Gastrocnemius medialis (tissue), 4 donors: ENCODE measurements at places on chromosomes 6 and 20. TPM values are rescaled to one million over a fixed set of nuclear protein-coding genes. Genes with fewer than 3 reads are reported as not detected.

The PPP1R16B gene
- 0.51 TPM for total RNA-seq

The RBBP8NL gene
- total RNA-seq, result not detected

The AGER gene
- not detected for total RNA-seq

The OPRL1 gene
- total RNA-seq, result 0.16 TPM

The RIPOR3 gene
- total RNA-seq, result 6.7 TPM

The RBM12 gene
- 9.8 TPM for total RNA-seq

The PAK5 gene
- total RNA-seq, result not detected

The WFDC6 gene
- total RNA-seq, result not detected

The GLP1R gene
- not detected for total RNA-seq

The DEFB116 gene
- not detected for total RNA-seq

The BMP6 gene
- total RNA-seq, result 2.1 TPM

The ATP9A gene
- total RNA-seq, result 11.8 TPM

The RBBP9 gene
- 17.5 TPM for total RNA-seq

The RAB32 gene
- total RNA-seq, result 4.3 TPM

The BTN1A1 gene
- total RNA-seq, result not detected

The EIF6 gene
- 46.9 TPM for total RNA-seq

The TSPO2 gene
- not detected for total RNA-seq

The PNRC1 gene
- total RNA-seq, result 229 TPM

The MTHFD1L gene
- total RNA-seq, result 0.59 TPM

The CENPW gene
- total RNA-seq, result 2.2 TPM

The F13A1 gene
- total RNA-seq, result 38.5 TPM

The PDSS2 gene
- 14.3 TPM for total RNA-seq

The TTK gene
- 0.24 TPM for total RNA-seq

The LTA gene
- total RNA-seq, result not detected

The KCNK5 gene
- not detected for total RNA-seq

The FOXS1 gene
- total RNA-seq, result not detected

The SNAI1 gene
- 1.3 TPM for total RNA-seq

The SLC22A3 gene
- 61.8 TPM for total RNA-seq

The COL11A2 gene
- 0.61 TPM for total RNA-seq

The POU5F1 gene
- not detected for total RNA-seq

The RAET1G gene
- not detected for total RNA-seq

The HLA-DPA1 gene
- total RNA-seq, result 6.8 TPM

The ALDH8A1 gene
- 2.1 TPM for total RNA-seq

The SOX12 gene
- total RNA-seq, result 0.55 TPM

The FBXO5 gene
- 0.78 TPM for total RNA-seq

The SUMO4 gene
- total RNA-seq, result 6.3 TPM

The GINS1 gene
- not detected for total RNA-seq

The NCOA7 gene
- 8.9 TPM for total RNA-seq

The MSH5 gene
- total RNA-seq, result 0.35 TPM

The C6orf58 gene
- not detected for total RNA-seq

The UNC93A gene
- not detected for total RNA-seq

The FRS3 gene
- total RNA-seq, result 6.9 TPM

The BPIFB4 gene
- not detected for total RNA-seq

The PXMP4 gene
- 3.5 TPM for total RNA-seq

The MEI4 gene
- not detected for total RNA-seq

The HLA-DOA gene
- total RNA-seq, result 2.9 TPM

The FAM162B gene
- 8.2 TPM for total RNA-seq

The TRIM15 gene
- not detected for total RNA-seq

The IMPG1 gene
- total RNA-seq, result not detected

The CASS4 gene
- total RNA-seq, result 0.72 TPM

The MYB gene
- total RNA-seq, result 0.15 TPM

The SSTR4 gene
- not detected for total RNA-seq

The TINAG gene
- total RNA-seq, result not detected

The OR2B6 gene
- not detected for total RNA-seq
